ENCODE measurements at places on chromosomes 4 and X. TPM values are rescaled to one million over a fixed set of nuclear protein-coding genes. Genes with fewer than 3 reads are reported as not detected.

The APLN gene
- 0.06 TPM for total RNA-seq

The SMPX gene
- 1.4 TPM for total RNA-seq

The DGAT2L6 gene
- total RNA-seq = not detected

The MAGEA2B gene
- total RNA-seq = not detected

The CRMP1 gene
- not detected for total RNA-seq

The CLNK gene
- not detected for total RNA-seq

The SLIT2 gene
- 0.78 TPM for total RNA-seq

The FHIP1A gene
- 8.7 TPM for total RNA-seq

The SLC9B2 gene
- not detected for total RNA-seq

The HS6ST2 gene
- 3.5 TPM for total RNA-seq

The DGKK gene
- not detected for total RNA-seq

The ETDA gene
- not detected for total RNA-seq

The PAGE1 gene
- total RNA-seq = not detected

The SSX4B gene
- not detected for total RNA-seq

The PCDH11X gene
- 0.03 TPM for total RNA-seq

The HMX1 gene
- total RNA-seq = not detected

The ARAP2 gene
- 2.1 TPM for total RNA-seq

GRCh38 chr4:24924309-24924781 is 11.5 kb upstream of the CCDC149 start:
- DNase-seq = peak; percentile 94

GRCh38 chr4:3484057-3484973 is 21.2 kb downstream of the DOK7 start:
- DNase-seq = peak; percentile 95

DNA sequence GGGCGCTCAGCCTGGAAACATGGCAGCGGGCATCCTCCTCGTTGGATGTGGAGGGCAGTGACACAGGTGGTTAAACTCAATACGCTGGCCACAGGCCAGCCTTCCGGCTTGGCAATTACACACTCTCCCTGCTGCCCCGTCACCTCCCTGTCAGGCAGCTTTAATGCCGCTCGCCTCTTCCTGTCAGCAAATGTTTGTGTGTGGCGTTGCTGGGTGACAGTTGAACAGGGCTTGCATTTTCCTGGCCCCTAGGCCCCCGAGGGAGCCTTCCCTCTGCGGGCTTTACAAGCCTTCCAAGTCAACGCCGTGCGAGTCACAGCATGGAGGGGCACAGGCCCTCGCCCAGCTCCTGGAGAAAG is 620.0 kb downstream of the BCOR start:
- DNase-seq = no peak

DNA sequence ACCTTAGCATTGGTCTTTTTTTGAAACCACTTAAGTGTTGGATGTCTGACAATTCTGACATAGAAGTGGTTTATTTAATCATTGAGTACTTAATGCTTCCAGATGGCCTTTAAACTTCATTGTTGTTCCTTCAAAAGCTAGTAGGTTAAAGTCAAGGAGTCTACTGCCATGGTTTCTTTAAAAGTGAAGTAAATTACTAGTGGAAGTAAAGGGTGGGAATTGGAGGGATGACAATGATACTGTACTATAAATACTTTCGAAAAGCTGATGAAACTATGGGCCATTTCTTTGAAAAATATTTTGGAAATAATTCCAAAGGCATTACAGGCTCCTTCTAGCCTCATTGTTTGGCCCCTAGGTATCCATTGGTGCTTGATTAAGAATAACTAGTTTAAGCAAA is 51.9 kb downstream of the ATP10D start:
- no peak for DNase-seq

GRCh38 chrX:10120331-10120730 is 36.4 kb upstream of the CLCN4 start:
- no peak for DNase-seq

- DNase-seq = no peak
These were observed 642.6 kb downstream of the PCDH7 start for GRCh38 chr4:31362756-31363155.

- peak; percentile 76 for DNase-seq
These were observed 32.5 kb downstream of the FGFBP1 start for GRCh38 chr4:15906020-15906443.

- DNase-seq = no peak
These were observed 192.0 kb downstream of the ARHGAP10 start for GRCh38 chr4:147923854-147924253.

GRCh38 chr4:60865273-60865672 is 334.9 kb upstream of the ADGRL3 start:
- no peak for DNase-seq

DNA sequence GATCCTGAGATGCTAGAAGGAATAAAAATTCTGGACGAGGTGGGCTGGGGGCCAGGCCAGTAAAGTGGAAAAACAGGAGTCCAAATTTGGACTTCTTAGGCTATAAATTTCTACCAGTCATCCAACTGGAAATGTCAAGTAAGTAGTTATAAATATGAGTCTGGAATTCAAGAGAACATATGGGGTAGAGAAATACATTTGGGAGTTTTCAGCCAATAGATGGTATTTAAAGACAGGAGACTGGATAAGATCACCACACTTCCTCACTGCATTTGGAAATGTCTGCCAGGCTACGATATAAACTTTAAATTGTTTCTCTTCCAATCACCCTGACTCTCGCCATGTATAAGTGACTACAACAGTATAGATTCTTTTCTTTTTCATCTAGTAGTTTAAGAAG is 242.5 kb downstream of the NPFFR2 start:
- DNase-seq = no peak

- no peak for DNase-seq
These were observed 383.3 kb downstream of the SMARCA1 start for GRCh38 chrX:129139837-129140598.

- DNase-seq = no peak
These were observed 73.7 kb downstream of the GABRA2 start for GRCh38 chr4:46316215-46316614.

DNA sequence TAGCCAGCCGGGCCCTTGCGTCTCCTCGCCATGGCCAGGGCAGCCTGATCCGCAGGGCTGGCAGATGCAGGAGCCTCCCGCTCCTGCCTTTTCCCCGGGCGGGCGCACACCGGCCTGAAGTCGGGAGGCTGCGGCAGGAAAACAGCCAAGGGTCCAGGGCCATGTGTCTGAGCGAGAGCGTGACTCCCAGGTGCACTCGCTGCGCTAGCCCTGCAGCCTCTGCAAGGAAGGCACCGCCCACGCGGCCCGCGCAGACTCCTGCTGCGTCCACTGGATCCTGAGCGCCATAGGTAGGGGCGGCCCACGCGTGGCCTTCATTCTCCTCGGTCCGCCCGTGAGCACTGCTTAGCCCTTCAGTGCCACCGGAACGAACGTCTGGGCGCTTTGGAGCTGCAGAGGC is 379.9 kb downstream of the TRAM1L1 start:
- no peak for DNase-seq

DNA sequence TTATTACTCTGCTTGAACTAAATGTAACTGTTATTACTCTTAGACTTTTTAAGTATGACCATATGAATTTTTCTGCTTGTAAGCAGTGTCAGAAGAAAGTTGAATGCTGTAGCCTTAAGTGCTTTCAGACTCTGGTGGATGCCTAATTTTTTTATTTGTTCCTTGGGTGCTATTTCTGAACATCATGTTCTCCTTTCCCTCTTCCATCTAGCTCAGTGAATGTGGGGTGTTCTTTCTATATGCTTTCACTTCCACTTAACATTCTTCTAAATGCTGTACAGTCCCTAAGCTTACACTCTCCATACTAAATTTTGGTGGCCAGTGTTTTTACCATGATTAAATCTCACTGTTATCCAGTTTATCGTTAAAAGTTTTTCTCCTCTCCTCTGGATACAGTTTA is 3.6 kb downstream of the DCK start:
- DNase-seq = no peak

- DNase-seq = no peak
These were observed 72.8 kb downstream of the NSUN7 start for GRCh38 chr4:40822420-40823166.

- DNase-seq = no peak
These were observed 41.6 kb upstream of the ADRA2C start for GRCh38 chr4:3724319-3725231.

DNA sequence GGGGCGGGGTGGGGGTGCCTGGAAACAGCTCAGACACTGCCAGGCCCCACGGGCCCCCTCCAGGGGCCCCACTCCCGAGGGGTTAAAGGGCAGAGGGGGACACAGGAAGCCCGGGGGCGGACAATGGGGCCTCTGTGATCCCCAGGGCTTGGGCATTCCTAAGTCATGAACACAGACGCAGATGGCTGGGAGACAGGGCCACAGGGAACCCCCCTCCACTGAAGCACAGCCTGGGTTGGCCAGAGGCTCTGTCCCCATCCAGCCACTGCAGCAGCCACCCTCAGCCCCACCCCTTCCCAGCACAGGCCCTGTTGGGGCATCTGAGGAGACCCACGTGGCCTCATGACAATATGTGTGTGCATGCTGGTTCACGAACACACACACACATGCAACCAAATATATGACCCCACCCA is 3.9 kb downstream of the L1CAM start:
- no peak for DNase-seq

DNA sequence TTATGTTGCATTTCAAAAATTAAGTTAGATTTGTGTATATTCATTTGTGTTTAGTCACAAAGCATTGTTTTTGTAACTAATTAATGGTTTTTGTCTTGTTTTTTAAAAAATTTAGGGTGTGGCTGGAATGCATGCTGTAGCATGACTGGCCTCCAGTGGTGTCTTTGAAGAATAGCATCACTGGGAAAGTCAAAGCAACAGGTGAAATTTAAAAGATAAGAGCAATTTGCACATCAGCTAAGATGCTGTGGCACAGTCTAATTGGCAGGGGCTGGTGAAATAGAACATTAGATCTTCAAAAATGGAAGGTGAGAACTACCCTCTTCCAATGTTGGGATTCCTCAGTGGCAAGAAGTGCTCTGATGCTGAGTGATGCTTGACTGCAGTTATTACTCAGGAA is 45.3 kb downstream of the ANK2 start:
- peak; percentile 14 for DNase-seq

DNA sequence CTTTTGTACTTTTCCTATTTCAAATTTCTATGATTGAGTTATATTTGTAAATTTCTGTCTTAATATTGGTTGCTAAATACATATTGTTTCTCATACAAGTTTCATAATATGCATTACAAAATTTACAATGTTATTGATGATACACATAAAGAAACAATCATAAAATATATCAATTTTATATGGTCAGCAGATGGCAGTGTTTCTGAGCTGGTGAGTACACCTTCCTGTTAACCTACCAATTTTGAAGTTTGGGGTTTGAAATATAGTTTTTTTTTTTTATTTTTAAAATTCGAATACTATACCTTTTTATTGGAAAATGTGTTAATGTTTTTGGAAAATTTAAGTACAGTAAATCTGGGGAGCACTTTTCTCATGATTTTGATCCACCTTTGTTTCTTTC is 1953.1 kb upstream of the ADGRL3 start:
- DNase-seq = no peak

DNA sequence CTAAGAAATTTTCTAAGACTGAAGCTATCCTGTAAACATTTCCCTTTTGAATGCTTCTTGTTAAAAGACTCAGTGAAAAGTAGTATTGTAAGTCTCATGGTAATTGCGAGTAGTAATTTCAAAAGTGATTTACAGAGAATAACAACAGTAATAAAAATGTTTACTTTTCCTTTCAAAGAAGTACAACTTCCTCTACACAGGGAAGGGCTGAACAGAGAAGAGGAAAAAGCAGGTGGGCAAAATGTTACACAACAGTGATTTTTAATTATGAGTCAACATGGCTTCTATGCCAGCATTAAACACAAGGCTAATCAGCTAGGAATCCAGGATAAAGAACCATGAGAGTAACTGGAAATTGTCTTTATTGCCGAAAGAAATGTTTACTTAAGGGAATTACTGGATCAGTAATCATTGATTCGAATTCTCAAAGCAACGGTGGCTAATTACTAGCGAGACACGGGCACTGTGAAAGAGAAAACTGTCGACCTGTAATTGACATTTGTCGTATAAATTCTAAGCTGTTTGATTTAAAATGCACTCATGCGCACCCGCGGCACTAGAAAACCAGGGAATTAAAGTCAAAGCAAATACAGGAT is 15.4 kb downstream of the UTP3 start:
- peak; percentile 58 for DNase-seq

- no peak for DNase-seq
These were observed 80.8 kb downstream of the HTRA3 start for GRCh38 chr4:8350352-8350751.

GRCh38 chr4:153901220-153901619 is 112.3 kb upstream of the SFRP2 start:
- DNase-seq = no peak

- DNase-seq = no peak
These were observed 12.6 kb downstream of the ANKRD17 start for GRCh38 chr4:73245955-73246354.

GRCh38 chrX:1941321-1941720 is 326.5 kb downstream of the ASMT start:
- no peak for DNase-seq

- DNase-seq = no peak
These were observed 255.2 kb downstream of the THOC2 start for GRCh38 chrX:123477673-123478072.

GRCh38 chr4:45795135-45795534 is 328.7 kb downstream of the GABRG1 start:
- DNase-seq = no peak

GRCh38 chr4:182842104-182842600 is 75.0 kb downstream of the DCTD start:
- DNase-seq = no peak

DNA sequence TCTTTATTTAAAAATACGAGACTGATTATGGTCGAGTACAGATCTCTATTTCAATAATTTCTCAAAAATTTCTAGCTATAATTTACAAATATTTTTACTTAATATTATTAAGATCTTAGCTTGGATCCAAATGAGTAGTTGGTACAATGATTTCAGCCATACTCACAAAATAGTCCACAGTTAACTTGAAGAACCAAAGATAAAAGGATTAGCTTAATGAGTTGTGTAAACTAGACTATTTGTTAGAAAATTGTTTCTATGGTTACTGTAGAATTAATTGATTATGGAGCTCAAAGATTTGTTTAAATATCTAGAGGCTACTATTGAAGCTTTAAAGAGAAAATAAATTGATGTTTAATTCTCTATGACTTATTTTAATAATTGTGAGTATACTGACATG is 1.6 kb downstream of the UGT2B10 start:
- no peak for DNase-seq

GRCh38 chr4:147991543-147992283 is 259.8 kb downstream of the ARHGAP10 start:
- DNase-seq = no peak

- DNase-seq = no peak
These were observed 112.1 kb downstream of the AFAP1 start for GRCh38 chr4:7827566-7827965.

- DNase-seq = no peak
These were observed 20.7 kb upstream of the CSN1S1 start for GRCh38 chr4:69910016-69910782.
